ENCODE measurements at places on chromosomes 3 and 15. TPM values are rescaled to one million over a fixed set of nuclear protein-coding genes. Genes with fewer than 3 reads are reported as not detected.

Gene ADAMTS17
- total RNA-seq, result not detected

Gene XIRP1
- total RNA-seq, result not detected

- DNase-seq, result no peak
Observed at GRCh38 chr3:38097446-38098375, 39.2 kb downstream of the ACAA1 start.

DNA sequence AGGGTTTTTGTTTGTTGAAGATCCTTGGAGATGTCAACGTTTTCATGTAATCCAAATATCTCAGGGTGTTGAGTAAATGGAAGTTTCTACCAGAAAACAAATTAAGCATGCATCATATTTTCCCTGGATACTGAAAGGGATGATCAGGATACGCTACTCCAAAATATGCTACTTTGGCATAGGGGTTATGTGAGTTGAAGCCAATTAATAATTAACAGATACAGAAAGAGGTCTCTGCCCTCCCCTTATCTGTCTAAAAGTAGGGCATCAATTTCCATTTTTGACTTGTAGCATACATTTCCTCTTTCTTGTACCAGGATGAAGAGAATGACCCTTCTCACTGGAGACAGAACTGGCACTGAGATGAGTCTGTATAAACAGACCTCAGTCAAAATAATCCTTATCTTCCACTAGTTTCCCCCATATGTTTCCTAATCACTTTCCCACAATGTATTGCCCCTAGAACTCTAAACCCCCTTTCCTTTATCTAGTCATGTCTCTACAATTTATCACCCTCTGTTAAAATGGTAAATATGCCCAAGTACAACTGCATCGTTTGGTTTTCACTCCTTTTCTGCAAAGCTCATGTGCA, 17.4 kb upstream of the ASB14 start:
- DNase-seq, result no peak

DNA sequence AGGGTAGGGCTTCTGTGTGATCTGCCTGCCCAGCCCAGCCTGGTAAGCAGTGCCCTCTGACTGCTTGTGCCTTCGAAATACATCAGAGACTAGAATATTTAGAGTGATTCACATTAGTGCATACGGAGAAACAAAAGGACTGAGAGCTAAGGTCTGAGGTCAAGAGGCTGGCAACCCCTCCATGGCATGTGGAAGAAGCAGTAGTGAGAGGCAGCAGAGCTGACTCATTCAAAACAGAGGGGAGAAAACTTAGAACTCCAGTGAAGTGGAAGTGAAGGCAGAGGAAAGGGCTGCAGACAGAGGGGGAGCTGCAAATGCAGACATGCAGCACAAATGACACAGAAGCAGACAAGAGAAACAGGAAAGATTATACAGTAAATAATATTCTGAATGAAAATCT, 61.6 kb downstream of the ULK4 start:
- peak; percentile 36 for DNase-seq

- DNase-seq, result no peak
Observed at GRCh38 chr15:68130851-68131250, 74.3 kb downstream of the CALML4 start.

DNA sequence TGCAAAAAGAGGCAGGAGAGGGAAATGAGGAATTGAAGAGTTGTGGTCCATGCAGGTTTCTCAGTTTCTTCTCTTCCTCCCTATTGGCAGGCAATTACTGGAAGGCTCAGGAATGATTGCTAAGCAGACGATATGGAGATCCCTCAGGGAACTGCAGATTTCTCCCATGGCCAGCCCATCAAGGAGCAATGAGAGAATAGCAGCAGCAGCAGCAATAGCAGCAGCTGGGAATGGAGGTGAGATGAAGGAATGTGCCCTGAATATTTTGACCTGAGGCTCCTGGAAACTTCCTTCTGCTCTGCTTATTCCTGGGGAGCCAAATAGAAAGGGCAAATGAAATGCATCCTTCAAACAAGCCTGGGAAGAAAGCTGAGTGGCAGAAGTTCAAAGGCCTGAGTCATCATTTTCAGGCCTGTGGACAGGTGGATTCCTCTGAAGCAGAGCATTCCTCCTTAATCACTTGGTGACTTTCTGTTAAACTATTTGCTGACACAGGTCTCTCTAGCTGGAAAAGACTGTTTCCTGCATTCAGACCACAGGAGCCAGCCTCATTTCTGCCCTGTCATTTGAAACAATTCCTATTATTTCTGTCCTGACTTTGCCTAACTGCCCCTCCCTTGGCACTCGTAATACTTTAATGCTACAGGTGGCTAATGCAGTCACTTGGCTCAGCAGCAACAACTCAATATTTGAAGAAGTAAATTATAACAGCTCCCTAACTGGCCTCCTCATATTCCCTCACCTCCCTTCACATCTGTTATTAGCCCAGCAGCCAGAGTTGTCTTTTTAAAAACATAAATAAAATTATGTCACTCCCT, 146.9 kb upstream of the GADL1 start:
- peak; percentile 99 for DNase-seq

Gene ANKUB1
- not detected for total RNA-seq

DNA sequence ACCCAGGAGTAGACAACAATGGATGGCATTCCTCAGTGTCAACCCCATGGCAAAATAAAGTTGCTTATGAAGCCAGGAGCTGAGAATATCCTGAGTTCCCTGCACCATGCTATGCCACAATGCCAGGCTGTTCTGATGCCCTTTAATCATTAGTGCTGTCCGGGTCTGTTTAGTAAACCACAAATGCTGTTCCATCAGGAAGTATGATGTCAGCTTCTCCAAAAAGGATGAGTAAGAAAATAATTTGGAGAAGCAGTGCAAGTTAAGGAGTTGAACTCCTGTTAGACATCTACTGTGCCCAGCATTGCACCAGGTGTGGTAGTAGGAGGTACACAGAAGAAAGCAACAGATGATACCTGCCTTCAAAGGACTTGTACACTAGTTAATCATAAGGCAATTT, 67.9 kb upstream of the GUCA1C start:
- no peak for DNase-seq
